T-helper 2 cell treated with Interferon-gamma antibody and Interleukin-4, amounts not matched to agents 5 μg/mL and 100 μg/mL, for 36 hours (primary cell): ENCODE measurements at places on chromosomes 13 and 19.
A peak's percentile ranks its signal among the peaks of the same experiment; 100 is the strongest.

DNA sequence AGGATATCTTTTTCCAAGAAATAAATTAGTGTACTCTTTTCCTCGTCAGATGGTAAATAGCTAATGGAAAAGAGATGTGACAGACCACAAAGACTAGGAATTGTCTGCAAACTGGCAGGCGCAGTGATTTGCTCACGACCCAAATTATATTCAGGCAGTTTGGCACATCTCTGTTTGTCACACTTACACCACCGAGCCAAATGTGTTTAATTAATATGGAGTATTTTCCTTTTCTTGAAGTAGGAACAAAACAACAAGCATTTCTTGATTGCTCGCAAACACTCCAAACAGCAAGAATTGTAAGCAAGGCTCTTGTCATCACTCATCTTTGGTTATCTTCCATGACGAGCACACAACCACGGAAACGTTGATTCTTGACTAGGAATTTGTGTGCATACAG, 884.2 kb downstream of the PCDH9 start:
- DNase-seq, result no peak

DNA sequence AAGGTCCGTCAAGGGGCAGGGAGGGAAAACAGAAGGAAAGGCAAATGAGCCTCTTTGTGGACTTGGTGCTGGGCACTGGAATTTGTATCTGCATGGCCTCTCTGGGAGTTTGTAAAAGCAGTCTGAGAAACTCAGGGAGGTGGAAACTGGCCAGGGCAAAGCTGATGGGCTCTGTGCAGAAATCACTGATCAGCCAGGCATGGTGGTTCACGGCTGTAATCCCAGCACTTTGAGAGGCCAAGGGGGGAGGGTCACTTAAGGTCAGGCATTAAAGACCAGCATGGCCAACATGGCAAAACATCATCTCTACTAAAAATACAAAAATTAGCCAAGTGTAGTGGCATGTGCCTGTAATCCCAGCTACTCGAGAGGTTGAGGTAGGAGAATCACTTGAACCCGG, 369.9 kb upstream of the ZNF507 start:
- DNase-seq, result no peak

- DNase-seq, result peak; percentile 69
Observed at GRCh38 chr19:18112989-18113478, 15.5 kb downstream of the MAST3 start.

DNA sequence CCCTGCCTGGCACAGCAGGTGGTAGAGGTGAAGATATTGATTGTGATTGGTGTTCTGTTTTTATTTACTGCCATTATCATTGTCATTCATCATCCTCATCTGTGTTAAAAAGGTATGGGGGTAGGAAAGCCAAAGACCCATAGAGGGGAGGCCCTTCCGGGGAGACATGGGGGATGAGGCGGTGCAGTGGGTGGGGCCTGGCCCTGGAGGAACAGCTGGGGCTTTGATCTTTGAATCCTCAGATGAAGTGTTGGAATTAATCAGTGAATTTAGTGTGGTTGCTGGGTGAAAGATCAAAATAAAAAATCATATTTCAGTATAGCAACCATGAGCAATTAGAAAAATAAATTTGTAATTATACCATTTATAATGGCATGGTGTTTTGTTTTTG, 7.4 kb downstream of the PTH2 start:
- no peak for DNase-seq

- DNase-seq, result no peak
Observed at GRCh38 chr13:113802090-113802531, 43.1 kb downstream of the TMEM255B start.

DNA sequence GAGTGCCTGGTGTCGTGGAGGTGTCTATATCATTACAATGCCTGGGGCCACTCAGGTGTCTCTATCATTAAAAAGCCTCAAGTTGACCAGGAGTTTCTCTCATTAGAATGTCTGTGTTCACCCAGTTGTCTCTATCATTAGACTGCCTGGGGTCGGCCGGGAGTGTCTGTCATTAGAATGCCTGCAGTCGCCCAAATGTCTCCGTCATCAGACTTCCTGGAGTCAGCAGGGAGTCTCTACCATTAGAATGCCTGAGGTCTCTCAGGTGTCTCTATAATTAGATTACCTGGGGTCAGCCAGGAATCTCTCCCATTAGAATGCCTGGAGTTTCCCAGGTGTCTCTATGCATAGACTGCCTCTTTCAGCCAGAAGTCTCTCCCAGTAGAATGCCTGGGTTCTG, 1477.6 kb downstream of the UQCRFS1 start:
- DNase-seq, result no peak

DNA sequence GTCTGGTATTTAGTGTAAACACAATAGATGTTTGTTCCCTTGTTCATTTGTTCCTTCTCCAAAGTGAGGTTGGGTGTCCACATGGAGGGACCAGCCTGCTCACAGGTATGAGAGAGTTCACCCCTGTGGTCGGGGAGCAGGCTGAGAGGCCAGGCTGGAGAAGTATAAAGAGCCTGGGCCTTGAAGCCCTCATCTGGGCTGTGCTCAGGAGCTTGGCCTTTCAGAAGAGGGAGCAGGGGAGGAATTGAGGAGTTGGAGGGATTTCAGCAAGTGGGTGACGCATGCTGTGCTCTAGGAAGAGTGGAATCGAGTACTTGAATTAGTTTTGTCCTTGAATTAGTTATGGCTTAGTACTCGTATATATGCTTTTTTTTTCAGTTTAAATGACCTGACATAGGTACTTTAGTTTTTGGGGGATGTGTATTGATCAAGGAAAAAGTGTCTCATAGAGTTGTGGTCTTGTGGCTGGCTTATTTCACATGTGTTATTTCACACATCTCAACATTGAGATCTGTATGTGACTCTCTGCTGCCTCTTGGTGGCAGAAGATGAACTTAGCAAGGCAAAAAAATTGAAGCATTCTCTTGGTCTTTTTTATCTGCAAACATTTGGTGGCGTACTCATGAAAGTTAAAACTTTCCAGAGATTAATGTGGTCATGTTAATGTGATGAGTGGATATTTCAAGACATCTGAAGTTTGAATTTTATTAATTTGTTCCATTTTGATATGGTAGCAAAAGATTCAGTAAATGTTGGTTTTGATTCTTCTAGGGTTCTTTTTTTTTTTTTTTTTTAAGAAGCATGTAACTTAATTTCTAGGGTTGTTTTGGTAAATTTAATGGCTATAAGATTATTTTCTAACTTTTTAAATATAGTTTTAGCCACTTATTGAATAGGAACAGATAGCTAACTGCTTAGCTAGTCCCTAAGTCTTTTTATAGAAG, 54.3 kb downstream of the SLAIN1 start:
- peak; percentile 48 for DNase-seq

DNA sequence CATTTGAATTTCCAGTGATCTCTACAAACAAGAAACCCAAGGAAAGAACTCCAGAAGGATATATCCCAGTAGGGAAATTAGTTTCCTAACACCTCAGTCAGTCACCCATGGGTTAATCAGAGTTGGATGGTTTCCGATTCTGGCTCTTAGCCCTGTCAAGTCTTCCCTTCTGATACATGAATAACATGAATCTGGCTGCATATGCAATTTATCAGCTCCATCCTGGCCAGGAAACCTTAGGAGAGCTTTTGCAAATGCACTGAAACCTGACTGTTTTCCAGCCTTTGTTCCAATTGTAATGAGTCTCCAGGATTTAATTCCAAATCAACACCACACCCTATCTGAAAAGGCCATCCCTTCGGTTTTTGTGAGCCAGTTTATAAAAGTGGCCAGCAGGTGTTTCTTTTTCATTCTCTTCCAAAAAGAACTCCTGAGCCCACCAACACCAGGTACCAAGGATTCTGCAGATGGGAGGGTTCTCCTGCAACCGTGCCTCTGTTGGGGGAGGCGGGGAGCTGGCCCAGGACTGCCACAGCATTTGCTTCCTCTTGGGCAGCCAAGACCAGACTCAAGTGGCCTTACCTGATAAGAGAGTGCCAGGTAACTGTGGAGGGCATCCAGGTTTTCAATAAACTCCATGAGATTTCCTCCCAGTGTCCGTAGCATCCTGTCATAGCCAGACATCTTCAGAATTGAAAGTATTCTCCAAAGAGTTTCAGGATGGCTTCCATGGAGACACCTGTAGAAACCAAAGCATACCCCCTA, 77.5 kb downstream of the C13orf42 start:
- no peak for DNase-seq

GRCh38 chr13:23707674-23708073, 137.5 kb downstream of the TNFRSF19 start:
- no peak for DNase-seq

GRCh38 chr13:33493672-33494365, 208.3 kb upstream of the STARD13 start:
- no peak for DNase-seq

DNA sequence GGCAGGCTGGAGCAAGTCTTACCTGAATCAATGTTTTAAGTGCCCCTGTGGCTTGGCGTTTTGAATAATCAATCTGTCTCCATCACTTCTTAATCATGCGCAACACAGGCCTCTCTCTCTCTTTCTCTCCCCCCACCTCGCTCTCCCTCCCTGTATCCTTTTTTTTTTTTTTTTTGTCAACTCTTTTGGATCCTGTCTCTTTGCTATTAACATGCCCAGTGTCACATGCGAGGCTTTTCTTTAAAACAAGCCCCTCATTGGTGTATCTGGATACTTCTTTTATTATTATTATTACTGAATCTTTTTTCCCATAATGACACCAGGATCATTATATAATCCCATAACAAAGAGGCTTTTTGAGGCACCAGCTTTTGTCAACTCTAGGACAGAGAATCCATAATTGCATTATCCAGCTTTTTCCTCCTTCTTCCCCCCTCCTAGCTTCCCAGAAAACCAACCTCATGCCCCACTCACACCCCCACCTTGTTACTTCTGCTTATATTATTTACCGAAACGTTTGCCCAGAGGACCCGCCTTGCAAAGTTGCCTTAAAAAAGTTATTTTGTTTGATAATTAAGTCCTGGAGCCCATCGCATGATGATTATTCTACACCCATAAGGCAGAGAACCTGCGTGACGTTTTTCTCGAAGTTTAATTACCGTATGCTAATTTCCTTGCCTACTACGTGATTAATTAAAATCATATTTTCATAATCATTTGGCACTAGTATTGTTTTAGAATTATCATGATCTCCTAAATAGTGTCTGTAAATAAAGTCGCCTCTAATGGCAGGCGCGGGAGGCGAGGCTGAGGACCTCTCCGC, 148.1 kb upstream of the ZNF536 start:
- no peak for DNase-seq

- DNase-seq, result no peak
Observed at GRCh38 chr19:17564781-17565180, 9.3 kb downstream of the COLGALT1 start.

GRCh38 chr13:107864543-107865317, 350.6 kb downstream of the LIG4 start:
- no peak for DNase-seq
